ENCODE measurements at places on chromosomes 6 and 20.

- DNase-seq = no peak
Observed at GRCh38 chr6:66814156-66814555, 1107.1 kb upstream of the EYS start.

GRCh38 chr6:36577301-36577700 is 16.9 kb upstream of the SRSF3 start:
- DNase-seq = no peak

DNA sequence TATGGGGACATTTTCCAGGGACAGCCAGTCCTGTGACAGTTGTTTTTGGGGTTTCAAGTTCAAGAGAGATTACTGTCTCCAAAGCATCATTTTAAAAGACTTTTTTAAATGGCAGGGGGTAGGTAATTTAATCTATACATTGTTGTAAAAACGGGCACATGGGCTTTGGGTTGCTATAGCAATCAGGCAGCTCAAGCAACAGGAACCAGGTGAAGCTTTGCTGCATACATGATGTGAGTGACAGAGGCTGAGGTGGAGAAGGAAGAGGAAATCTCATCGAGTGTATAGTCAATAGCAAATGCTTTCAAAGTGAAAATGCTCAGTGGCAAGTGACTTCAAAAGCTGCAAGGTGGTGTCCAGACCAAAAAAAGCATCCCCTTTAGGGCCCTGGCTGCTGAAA is 277.4 kb upstream of the JAG1 start:
- no peak for DNase-seq

- DNase-seq = no peak
Observed at GRCh38 chr6:132270726-132271402, 130.4 kb downstream of the MOXD1 start.

DNA sequence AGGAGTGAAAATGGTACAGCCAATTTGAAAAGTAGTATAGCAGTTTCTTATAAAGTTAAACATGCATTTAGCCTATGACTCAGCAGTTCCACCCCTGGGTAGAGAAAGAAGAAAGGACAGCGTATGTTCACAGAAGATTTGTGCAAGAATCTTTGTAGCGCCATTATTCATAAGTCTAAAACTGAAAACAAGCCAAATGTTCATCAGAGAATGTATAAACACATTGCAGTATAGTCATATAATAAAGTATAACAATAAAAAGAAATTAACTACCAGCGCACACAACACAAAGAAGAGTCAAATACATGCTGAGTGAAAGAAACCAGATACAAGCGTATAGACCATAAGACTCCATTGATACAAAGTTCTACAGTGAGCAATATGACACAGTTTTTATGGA is 294.0 kb downstream of the SAMD5 start:
- no peak for DNase-seq

DNA sequence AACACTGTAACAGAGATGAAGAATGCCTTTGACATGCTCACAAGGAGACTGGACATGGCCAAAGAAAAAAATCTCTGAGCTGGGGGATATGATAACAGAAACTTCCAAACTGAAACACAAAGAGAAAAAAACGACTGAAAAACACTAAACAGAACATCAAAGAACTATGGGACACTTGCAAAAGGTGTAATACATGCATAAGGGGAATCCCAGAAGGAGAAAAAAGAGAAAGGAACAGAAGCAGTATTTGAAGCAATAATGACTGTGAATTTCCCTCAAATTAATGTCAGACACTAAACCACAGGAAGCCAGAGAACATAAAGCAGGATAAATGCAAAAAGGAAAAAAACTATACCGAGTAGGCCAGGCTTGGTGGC is 117.4 kb upstream of the ARID1B start:
- no peak for DNase-seq

GRCh38 chr20:9499126-9499899 is 15.1 kb upstream of the LAMP5 start:
- no peak for DNase-seq

GRCh38 chr6:168640768-168641167 is 199.8 kb downstream of the SMOC2 start:
- DNase-seq = no peak

DNA sequence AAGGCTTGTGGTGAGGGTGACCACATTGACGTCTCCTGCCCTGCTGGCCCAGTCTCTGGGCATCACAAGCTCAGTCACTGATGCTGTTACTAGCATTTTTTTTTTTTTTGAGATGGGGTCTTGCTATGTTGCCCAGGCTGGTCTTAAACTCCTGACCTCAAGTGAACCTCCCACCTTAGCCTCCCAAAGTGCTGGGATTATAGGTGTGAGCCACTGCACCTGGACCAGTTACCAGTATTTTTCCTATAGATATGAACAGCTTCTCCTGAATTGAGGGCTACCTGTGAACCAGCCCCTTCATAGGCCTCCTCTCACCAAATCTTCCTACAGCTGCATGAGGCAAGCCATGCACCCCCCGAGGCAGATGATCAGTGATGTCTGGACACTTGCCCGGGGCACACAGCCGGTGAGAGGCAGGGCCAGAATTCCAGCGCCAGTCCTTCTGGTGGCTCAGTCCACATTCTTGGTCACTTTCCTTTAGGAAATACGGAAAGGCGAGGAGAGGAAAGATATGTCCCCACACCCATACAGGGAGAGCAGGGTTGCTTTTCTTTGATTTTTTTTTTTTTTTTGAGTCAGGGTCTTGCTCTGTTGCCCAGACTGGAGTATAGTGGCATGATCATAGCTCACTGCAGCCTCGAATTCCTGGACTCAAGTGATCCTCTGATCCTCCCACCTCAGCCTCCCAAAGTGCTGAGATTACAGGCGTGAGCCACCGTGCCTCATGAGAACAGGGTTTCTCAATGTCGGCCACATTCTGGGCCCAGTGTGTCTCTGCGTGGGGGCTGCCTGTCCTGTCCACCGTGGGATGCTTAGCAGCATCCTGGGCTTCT is 50.7 kb downstream of the UBE2V1 start:
- DNase-seq = no peak

- DNase-seq = no peak
Observed at GRCh38 chr6:1724124-1724523, 114.4 kb downstream of the FOXC1 start.

GRCh38 chr6:2147766-2148448 is 97.5 kb downstream of the GMDS start:
- no peak for DNase-seq

GRCh38 chr6:41545703-41546474 is at the start of gene FOXP4:
TSS of gene FOXP4 (plus strand) at chr6:41546381. CDS start at chr6:41565761, 19,380 bp downstream.
- peak; percentile 66 for DNase-seq

DNA sequence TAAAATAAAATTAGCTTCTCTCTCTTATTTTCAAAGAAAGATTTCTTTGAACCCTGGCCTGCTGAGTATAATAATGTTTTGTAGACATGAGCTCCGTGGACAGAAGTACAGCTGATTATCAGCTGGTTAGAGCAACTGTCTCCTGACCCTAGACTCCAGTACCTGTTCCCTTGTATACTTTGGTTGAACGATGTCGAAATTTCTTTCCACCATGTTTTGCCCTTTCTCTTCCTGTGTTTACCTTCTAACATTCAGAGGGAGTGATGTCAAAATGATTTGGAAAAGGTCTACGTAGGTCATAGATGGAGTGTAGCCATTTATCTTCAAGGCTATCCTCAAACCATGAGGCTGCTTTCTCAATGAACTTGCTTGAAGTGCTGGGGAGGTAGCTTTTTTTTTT is 16.8 kb upstream of the ADTRP start:
- DNase-seq = no peak

DNA sequence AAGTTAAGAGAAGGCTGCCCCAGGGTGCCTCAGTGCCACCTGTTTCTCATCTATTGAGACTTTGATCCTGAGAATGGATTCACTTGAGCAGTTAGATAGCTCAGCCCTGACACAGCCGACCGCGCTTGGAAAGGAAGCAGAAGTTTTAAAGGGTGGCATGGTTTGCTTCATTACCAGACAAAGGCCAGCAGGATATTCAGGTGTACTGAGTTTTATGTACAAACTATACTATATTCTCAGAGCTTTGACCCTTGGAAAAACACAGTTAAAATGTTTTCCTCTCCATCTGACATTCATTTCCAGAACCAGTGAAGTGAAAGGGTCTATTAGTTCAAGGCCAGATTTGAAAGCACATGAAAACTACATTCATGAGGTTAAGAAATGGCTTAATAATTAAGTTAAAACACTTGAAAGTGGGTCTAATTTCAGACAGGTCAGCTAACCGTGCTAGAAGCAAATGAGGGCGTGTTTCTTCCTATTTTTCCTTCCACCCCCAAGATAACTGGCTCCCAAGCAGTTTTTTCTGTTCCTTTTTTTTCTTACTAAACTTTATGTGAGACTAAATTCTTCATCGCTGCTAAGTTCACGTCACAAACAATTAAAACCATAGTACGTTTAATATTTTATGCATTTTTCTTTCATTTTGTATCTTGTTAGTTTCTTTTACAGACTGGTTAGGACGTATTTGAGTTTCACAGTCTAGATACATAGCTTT is 385.3 kb upstream of the SOX4 start:
- no peak for DNase-seq

GRCh38 chr20:14295770-14296309 is 41.6 kb downstream of the FLRT3 start:
- no peak for DNase-seq

- DNase-seq = no peak
Observed at GRCh38 chr20:9977629-9978028, 57.2 kb upstream of the ANKEF1 start.

Data from activated naive CD8-positive, alpha-beta T cell treated with anti-CD3 and anti-CD28 coated beads, Interleukin-2, amount 50 U/mL, for 16 hours (primary cell).